ENCODE measurements at places on chromosomes 7 and 10.

- no peak for DNase-seq
Observed at GRCh38 chr7:15906436-15906835, 220.0 kb upstream of the MEOX2 start.

DNA sequence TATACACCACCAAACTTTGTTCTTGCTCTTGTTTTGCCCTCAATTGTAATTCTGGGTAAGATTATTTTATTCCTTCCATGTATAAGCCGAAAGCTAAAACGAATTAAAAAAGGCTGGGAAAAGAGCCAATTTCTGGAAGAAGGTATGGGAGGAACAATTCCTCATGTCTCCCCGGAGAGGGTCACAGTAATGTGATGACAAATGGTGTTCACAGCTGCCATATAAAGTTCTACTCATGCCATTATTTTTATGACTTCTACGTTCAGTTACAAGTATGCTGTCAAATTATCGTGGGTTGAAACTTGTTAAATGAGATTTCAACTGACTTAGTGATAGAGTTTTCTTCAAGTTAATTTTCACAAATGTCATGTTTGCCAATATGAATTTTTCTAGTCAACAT, 12.5 kb upstream of the CFAP69 start:
- DNase-seq: no peak

GRCh38 chr7:99313204-99313573, 12.5 kb upstream of the ARPC1A start:
- DNase-seq: no peak

DNA sequence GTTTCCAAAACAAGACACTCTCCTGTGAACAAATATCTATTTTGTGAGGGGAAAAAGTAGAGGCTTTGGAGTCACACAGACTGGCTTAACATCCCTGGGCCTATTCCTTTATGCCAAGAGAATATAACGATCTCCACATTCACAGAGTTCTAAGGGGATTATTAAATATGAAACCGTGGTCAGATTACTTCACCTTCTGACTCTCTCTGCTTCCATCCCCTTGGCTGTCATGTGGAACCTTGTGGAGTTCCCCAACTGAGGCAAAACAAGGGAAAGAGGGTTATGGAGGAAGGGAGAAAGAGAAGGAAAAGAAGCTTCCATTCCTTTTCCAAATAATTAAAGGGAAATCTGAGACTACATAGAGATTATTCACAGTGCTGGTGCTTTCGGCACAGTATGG, 55.5 kb upstream of the ATP6V0A4 start:
- DNase-seq: no peak

- no peak for DNase-seq
Observed at GRCh38 chr7:83468251-83468739, 180.6 kb downstream of the SEMA3E start.

GRCh38 chr10:78560341-78560688, 508.5 kb upstream of the ZMIZ1 start:
- no peak for DNase-seq

DNA sequence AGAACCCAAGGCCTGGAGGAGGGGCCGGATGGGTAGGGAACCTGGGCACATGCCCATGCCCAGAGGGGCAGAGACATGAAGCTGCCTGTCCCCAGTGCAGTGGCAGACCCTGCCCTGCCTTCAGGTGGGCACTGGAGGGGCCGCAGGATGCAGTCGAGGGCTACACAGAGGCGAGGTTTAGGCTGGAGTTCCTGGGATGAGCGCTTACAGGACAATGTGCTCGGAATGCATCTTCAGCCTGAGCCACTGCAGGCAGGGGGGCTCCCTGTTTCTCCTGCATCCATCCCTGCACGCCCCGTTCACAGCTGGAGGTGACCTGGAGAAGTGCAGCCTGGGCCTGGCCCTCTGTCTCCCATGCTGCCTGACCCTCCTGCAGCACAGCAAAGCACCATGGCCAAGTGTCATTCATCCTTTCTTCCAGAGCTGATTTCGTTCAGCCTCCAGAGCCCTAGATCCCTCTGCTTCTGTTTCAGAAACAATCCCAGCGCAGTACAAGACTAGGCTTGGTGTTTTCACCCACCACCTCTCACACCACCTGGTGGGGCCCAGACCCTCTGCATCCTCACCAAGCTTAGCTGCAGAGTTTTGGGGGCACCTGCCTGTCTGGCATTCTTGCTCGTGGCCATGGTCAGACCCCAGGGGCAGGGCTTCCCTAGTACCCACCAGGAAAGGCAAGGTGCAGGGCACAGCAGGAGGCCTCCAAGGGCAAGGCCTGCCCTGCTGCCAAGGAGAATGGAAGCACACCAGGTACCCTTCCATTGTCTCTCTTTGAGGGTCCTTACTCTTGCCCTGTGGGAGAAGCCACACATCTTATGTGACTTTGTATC, 311.9 kb downstream of the TCERG1L start:
- no peak for DNase-seq

DNA sequence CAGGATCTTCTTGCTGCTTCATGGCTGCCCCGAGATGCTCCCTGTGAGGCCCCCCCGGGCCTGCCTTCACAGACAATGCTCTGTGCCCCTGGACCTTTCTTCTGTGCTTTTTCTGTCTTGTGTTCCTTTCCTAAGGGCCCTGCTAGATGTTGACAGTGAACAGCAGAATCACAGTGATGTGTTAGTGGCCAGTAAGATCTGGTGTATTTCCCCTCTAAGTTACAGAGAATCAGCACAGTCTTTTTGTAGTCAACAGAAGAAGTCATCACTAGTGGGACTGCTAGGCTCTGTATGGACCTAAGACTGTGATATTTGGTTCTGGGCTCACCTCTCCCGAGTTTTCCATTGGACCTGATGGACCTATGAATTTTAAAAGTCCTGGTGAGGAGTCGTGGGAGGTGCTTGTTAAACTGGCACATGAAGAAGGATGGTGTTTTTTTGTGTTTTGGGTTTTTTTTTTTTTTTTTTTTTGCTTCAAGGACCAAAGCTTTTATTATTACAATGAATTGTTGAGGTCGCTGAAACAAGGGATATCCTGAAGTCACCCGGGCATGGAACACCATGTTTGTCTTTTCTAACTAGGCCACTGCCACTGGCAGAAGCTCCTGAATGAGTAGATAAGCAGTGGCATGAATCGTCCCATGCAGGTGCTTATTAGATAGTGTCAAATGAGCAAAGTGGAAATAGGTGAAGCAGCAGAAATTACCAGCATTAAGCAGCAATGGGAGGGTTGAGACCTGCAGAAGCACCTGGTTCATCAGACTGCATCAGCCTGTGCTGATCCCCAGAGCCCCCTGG, 194.8 kb downstream of the CELF2 start:
- no peak for DNase-seq

- DNase-seq: no peak
Observed at GRCh38 chr10:83564889-83565588, 574.3 kb upstream of the GHITM start.

- DNase-seq: no peak
Observed at GRCh38 chr7:95011146-95011928, 103.9 kb downstream of the PPP1R9A start.

- no peak for DNase-seq
Observed at GRCh38 chr7:42244828-42245227, 7.8 kb upstream of the GLI3 start.

DNA sequence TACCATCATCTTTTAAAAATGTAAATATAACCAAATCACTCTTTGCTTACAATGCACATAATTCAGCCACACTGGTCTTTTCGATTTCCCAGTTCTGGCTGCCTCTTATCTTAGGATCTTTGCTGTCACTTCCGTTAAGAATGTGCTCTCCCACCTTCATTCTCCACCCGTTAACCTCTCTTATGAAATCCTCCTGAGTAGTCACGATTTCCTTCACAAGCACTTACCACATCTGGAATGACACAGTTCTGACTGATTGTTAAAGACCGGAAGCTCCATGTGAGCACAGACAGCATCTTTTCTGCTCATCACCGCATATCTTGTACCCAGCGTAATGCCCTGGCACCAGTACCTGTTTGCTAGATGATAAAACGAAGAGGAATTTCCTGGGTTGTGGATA, 84.3 kb downstream of the CUL2 start:
- no peak for DNase-seq

DNA sequence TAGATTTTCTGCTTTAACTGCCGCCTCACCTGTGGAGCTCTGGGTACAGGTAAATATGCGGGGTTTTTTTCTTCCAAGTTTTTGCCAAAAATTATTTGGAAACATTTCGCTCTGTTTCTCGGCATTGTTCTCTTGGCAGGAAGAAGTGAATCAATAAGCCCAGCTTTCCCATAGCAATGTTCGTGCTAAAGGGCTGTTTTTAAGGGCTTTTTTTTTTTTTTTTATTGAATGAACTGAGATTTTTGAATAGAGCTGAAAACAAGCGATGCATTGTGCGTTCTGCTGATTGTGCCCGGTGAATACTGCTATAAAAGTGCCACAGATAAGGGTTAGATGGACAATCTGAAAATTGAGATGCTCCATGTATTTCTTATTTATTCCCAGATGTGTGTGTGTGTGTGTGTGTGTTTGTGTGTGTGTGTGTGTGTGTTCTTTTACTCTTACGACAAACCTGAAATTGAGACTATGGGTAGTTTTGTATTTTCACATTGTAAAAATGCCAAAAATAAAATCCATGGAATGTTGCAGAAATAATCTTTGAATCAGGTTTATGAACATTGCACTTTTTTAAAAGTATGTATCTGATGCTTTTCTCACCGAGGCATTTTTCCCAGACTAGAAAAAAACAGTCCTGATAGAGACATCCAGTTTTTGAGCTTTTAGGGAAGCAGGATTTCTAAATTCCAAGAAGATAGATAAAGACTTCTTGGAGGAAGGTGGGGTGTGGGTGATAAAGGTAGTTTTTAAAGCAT, 30.5 kb downstream of the KIAA1217 start:
- DNase-seq: no peak

DNA sequence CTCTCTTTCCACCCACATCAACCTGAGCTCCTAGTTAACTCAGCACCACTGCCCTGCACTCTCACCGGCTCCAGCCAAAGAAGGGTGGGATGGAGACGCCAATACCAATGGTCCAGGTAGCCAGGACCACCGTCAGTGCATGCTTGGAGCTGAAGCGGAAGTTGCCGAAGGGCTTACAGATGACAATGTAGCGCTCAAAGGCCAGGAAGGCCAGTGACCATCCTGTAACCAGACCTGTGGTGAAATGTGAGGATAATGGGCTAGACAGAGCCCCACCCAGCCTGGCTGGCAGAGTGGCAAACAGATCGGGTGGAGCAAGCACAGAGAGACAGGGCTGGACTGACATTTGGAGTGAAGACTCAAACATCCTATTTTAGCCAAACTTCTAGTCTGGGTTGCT, 673 bp downstream of the OPN1SW start:
- DNase-seq: no peak

- DNase-seq: no peak
Observed at GRCh38 chr10:92239600-92240288, 51.1 kb downstream of the CPEB3 start.

GRCh38 chr10:10665750-10666149, 351.9 kb upstream of the CELF2 start:
- no peak for DNase-seq

DNA sequence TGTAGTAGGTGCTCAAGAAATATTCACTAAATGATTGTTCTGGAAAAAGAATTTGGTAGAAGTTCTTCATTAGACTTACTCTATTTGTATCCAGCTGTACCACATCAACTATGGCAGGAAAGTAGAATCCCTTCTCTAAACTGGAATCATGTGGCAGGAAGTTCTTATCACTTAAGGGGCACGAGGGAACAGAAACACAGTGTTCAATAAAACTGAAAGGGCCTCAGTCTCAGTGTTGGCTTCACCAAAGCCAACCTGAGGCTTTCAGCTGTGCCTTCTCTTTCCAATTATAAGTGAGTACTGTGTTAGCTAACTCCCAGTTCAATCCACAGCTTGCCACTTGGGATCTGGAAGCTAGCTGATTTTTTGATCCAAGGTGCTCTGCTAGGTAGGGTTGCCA, 257.6 kb upstream of the LRGUK start:
- DNase-seq: no peak

DNA sequence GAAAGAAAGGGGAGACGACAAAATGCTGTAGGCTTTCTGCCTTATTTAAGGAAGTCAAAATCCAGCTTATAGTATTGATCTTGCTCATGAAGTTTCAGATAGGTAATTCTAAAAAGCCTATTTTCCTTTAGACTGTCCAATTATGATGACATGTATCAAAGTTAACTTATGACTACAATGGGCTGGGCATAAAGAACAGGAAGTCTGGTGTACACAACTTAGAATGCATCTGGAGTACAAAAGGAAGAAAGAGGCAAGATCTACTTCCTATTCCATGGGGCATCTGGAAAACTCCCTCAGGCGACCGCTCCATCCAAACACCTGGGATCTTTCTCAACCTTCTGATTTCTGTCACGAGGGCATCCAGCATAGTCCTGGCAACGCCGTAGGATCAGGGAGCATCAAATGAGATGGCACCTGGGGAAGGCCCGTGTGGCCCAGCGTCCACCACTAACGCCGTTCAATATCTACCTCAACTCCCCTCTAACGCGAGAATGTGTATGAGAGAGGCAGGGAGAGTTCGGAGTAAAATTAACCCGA, 512 bp downstream of the FAM24B start:
- no peak for DNase-seq

- DNase-seq: no peak
Observed at GRCh38 chr7:37657816-37658215, 25.8 kb upstream of the GPR141 start.

- no peak for DNase-seq
Observed at GRCh38 chr7:49772916-49773217, 571 bp upstream of the VWC2 start.

GRCh38 chr7:4809091-4809591, 33.7 kb downstream of the AP5Z1 start:
- DNase-seq: no peak

DNA sequence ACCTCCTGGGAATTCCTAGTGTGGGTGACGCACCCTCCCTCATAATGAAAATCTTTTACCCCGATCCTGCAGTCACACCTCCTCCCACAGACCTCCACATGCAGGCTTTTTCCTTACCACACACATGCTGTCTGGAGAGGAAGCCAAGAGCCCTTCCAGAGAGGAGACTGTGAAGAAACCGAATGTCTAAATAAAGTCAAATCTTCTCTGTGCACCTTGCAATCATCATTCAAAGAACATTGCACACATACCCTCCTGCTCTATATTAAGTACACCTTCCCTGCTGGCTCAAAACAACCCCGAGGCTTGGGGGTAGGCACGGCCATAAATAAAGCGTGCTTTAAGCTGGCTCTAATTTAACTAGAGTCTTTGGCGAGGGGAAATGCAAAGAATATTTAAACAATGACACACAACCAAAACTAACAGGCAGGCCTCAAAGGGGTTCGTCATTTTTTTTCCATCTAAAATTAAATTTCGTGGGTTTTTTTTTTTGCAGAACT, 34.9 kb downstream of the CALML3 start:
- no peak for DNase-seq

DNA sequence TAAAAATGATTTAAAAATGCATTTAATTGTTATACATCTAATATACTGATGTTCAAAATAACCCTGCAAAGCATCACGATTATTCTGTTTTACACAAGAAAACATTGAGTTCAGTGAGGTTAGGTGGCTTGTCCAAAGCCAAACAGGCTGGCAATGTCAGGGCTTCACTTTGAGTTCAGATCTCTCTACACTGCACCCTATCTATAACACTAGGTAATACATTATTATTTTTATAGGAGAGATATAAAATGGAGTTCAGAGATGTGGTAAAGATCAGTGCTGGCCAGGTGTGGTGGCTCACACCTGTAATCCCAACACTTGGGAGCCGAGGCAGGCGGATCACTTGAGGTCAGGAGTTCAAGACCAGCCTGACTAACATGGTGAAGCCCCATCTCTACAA, 165.9 kb upstream of the MYO3A start:
- no peak for DNase-seq

GRCh38 chr7:150556521-150557138, 10.6 kb upstream of the GIMAP4 start:
- DNase-seq: no peak

- no peak for DNase-seq
Observed at GRCh38 chr10:130038019-130038555, 72.5 kb downstream of the C10orf143 start.

- no peak for DNase-seq
Observed at GRCh38 chr10:810351-810846, 120.9 kb upstream of the DIP2C start.

All from NCI-H187 treated with DMSO at 0.1 percent for 48 hours (cell line).